ENCODE measurements at places on chromosomes 1 and 21.

GRCh38 chr1:2258996-2259395 is 30.9 kb downstream of the SKI start:
- no peak for DNase-seq

DNA sequence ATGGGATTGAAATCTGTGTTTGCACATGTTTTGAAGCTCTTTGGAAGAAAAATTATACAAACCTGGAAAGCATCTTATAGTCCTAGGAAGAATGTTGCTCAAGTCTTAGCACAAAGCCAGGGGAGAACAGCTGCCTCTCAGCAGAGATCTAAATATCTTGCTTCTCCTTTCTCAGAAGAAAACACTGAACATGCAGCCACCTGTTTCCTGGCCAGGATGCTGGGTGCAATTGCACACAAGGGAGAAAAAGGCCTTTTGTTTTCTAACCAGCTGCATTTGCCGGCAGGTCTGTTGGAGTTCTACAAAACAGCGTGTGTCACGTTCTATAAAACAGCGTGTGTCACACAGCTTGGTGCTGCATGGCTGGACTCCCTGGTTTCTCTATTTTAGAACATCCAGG is 259.6 kb upstream of the PLD5 start:
- no peak for DNase-seq

GRCh38 chr1:203682473-203683383 is 56.1 kb downstream of the ATP2B4 start:
- DNase-seq = no peak

- no peak for DNase-seq
These were observed 178.4 kb downstream of the PSMG1 start for GRCh38 chr21:39004634-39005501.

GRCh38 chr1:36008546-36009197 is 75.2 kb upstream of the TEKT2 start:
- DNase-seq = no peak

DNA sequence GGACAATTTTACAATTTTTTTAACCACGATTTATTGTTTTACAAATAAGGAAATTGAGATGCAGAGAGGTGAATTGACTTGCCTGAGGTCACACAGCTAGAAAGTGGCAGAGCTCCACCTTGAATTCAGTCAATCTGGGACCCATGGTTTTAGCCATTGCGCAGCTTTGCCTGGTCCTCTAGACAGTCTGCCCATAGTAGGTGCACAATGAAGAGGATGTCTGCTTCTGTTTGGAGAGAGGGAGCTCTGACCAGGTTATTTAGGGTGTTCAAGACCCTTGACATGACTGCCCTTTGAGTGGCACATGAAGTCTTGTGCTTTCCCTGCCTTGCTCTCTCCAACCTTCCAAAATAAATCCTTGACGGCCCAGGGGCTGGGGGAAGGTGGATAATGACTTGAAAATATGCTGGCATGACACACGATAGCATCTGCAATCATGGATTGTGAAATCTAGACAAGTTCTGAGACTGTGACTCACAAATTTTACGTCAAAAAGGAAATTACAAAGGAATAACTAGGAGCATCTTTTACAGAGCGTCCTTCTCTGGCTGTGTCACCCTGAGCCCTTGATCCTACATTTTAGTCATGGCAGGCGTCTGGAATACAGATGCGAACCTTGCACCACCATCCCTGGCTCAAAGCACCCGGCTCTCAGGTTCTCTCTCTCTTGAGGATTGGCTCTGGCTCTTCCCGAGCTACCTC is 26.2 kb upstream of the ID3 start:
- DNase-seq = peak; percentile 97

GRCh38 chr1:204308023-204308628 is 51.6 kb downstream of the PLEKHA6 start:
- DNase-seq = no peak

DNA sequence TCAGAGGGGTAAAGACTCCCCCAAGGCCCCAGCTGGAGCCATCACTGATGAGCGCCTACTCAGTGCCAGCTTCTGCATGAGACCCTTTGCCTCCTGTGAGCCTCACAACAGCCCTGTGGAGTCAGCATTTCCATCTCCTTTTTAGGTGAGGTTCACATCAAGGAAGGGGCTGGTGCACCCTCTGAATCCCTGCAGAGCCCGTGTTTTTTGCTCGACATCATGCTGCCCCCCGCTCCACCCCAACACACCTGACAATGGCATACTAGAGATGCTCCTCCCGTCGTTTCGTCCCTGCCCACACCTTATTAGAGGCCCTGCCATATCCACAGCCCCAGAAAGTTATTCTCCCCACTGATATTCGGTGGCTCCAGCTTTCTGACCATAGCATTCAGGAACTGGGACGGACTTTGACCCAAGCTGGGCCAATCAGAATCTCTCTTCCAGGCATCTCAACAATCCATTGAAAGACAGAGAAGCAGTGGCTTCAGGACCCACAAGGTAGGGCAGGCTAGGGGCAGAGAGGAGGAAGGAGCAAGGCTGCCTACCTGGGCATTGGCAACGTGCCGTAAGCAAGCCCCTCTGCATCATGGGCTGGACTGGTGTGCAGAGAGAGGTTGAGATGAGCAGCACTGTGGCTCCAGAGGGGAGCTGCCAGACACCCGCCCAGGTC is 32.7 kb downstream of the EPHA10 start:
- DNase-seq = no peak

- DNase-seq = peak; percentile 55
These were observed 324.8 kb downstream of the DISC1 start for GRCh38 chr1:231951374-231951773.

- DNase-seq = no peak
These were observed 9.2 kb downstream of the SPATA6 start for GRCh38 chr1:48462716-48463302.

DNA sequence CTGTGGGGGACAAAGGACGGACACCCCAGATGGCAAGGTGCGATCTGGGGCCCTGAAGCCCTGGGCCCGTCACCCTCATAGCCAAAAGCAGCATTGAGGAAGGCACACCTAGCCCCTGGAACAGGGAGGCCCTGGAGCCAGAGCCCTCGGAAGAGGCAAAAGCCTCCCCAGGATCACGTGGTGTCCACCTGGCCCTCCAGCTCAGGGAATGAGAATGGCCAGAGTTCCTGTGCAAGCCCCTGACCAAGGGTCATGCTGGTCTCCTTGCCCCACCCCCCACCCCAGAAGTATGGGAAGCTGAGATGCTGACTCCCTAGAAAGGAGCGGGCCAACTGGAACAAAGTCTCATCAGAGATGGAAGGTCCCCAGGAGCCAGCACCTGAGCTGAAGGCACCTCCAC is 1.0 kb upstream of the PDZK1IP1 start:
- no peak for DNase-seq

DNA sequence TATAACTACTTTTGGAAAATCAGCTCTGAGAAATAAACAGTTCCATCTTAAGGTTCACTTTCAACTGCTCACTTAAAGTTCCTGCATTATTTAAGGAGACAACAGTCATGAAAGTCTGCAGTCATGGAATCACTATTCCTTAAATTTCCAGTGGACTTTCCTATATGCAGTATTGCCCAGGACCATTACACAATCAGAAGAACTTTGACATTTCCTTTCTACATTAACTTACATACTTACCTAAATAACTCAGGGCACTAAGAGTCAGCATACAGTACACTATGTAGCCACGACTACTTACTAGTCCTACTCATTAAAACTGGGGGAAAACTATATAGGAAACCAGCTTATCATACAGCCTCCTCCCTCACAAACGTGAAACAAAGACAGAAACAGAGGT is 220.1 kb downstream of the SLC45A1 start:
- no peak for DNase-seq

DNA sequence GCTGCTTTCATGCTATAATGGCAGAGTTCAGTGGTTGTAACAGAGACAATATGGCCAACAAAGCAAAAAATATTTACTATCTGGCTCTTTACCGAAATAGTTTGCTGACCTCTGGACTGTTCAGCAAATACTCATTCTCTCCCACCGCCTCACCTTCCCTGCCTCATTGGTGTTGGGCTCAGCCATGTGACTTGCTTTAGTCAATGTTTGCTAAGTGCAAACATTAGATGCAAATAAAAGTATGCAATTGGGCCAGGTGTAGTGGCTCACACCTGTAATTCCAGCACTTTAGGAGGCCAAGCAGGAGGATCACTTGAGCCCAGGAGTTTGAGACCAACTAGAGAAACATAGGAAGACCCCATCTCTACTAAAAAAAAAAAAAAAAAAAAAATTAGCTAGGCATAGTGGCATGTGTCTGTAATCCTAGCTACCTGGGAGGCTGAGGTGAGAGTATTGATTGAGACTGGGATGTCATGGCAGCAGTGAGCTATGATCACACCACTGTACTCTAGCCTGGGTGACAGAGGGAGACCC is 55.1 kb downstream of the RPL5 start:
- no peak for DNase-seq

DNA sequence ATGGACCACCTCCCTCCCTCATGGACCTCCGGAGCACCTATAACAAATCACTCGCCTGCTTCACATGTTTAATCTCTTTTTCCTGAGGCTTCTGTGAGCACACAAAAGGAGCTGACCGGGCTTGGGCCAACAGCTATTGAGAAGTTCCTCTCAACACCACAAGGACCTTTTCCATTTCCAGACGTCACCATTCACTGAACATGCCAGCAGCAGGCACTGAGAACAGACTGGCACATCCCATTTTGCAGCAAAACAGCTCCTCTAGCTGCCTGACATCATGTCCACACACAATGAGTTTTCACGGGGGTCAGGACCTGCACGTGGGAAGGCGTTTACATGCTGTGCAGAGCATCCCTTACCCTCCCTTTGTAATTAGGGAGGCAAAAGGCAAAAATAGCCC is 11.0 kb downstream of the SUSD4 start:
- DNase-seq = no peak

DNA sequence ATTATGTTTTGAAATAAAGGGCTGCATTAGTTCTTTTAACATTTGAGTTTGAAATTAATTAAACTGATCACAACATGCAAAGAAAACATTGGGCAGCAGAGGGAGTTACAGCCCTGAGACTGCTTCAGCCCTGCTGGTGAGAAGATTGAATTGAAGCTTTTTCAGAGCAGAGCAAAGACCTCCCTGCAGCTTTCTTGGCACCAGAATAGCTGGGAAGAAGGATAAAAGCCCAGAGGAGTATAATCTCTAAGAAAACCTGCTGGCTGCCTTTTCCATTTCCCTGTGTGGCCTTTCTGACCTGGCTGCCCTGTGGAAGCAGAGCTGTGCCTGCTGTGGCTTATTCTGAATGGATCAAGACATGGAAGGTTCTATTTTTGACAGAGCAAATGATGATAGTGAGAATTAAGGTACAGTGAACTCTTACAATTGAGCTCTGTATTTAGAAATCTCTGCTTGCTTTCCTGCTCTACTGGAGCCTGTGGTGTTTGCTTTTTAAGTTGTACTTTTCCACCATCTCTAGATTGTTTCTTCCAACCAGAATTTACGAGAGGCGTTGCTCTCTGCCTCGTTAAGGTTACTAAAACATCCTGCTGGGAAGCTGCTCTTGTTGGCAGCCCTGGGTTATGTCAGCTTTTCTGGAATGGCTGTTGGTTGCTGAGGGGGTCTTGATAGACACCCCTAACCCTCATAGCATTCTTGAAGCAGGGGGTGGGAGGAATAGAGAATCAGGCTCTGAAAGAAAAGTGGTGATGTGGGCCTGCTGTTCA is 9.9 kb downstream of the SNRPE start:
- peak; percentile 51 for DNase-seq

- DNase-seq = no peak
These were observed 5.1 kb upstream of the TFAP2E start for GRCh38 chr1:35567947-35568558.

DNA sequence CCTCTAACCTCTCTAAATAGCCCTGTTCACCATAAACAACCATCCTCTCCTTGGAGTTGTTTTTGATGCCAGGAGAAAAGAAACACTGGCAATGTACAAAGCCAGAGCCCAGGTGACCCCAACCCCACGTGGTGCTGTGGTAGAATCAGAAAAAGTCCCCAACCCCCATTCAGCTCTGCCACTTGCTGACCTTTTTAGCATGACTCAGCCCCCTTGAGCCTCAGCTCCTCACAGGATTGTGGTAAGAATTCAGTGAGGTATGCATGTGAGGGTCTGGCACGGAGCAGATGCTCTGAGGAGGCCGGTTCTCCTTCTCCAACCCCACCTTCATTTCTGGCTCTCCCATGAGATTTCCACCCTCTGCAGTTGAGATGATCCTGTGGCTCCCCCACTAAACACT is 11.1 kb upstream of the CHI3L1 start:
- DNase-seq = peak; percentile 64

- DNase-seq = no peak
These were observed 2.4 kb downstream of the SPRTN start for GRCh38 chr1:231340328-231341013.

DNA sequence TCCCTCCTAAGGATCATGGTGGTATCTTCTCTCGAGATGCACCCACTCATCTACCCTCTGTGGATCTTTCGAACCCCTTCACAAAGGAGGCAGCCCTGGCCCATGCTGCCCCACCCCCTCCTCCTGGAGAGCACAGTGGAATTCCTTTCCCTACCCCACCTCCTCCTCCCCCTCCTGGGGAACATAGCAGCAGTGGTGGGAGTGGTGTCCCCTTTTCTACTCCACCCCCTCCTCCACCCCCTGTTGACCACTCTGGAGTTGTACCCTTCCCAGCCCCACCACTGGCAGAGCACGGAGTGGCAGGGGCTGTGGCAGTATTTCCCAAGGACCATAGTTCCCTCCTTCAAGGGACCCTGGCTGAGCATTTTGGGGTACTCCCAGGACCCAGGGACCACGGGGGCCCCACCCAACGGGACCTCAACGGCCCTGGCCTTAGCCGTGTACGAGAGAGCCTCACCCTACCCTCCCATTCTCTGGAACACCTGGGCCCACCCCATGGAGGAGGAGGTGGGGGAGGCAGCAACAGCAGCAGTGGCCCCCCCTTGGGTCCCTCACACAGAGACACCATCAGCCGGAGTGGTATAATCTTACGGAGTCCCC is 14.5 kb upstream of the TARS2 start:
- DNase-seq = no peak

DNA sequence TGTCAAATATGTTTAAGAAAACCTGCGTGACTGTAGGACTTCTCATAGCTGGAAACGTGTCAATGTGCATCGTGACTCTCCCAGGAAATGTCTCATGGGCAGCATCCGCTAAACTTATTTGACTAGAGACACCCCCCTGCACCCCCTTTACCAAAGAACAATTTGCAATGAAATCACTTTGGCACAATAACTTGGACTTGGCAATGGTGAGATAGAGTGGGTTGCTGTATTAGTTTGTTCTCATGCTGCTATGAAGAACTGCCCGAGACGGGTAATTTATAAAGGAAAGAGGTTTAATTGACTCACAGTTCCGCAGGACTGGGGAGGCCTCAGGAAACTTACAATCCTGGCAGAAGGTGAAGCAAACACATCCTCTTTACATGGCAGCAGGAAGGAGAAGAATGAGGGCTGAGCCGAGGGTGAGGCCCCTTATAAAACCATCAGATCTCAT is 13.8 kb downstream of the CLDN14 start:
- DNase-seq = no peak

Measured in fibroblast of skin of left quadriceps (primary cell).